ENCODE measurements at places on chromosomes 12 and 14.

DNA sequence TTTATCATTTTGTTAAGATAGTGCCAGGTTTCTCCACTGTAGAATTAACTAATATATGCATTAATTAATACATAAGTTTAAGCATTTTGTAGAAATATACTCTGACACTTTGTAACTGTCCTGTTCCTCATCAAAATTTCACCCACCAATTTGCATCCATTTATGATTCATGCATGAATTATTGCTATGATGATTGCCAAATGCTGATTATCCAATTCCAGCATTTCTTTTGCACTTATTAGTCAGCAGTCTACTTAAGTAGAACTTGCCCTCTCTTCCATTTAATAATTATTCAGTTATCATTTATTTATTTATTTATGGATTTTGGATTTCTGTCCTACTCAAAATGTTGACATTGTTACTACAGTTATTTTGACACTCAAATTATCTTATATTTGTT, 72.2 kb downstream of the SLC6A15 start:
- no peak for DNase-seq

DNA sequence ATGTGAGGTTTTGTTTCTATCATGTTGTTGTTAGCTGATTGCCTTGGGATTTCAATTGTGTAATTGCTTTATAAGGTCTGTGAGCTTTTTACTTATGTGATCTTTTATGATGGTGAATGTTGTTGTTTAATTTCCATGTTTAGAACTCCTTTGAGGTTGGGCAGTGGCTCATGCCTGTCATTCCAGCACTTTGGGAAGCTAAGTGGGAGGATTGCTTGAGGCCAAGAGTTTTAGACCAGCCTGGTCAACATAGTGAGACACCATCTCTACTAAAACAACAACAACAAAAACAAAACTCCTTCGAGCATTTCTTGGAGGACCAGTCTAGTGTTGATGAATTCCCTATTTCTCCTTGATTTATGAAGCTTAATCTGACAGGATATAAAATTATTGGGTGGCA, 102.1 kb upstream of the PMCH start:
- no peak for DNase-seq

DNA sequence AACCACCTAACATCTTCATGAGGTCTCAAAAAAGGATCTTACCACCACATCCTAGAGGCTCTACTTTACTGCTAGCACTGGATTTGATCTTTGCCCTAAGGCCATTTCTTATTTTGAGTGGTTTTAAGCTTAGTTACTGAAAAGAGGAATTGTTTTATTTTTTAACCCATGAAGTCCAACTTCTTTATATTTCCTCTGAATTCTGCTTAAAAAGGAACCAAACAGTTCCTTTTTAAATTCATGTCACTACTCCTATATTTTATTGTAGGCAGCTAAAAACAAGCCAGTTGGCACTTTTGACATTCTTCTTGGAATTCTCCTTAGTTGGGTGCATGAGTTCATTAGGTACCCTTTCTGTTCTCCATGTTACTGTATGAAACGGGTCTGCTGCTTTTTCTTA, 76.4 kb downstream of the FGD4 start:
- no peak for DNase-seq

- DNase-seq = no peak
Observed at GRCh38 chr12:110917467-110917866, 2.9 kb downstream of the MYL2 start.

- DNase-seq = no peak
Observed at GRCh38 chr14:54086767-54087166, 130.1 kb upstream of the BMP4 start.

- no peak for DNase-seq
Observed at GRCh38 chr14:61266891-61267740, 14.0 kb downstream of the TMEM30B start.

DNA sequence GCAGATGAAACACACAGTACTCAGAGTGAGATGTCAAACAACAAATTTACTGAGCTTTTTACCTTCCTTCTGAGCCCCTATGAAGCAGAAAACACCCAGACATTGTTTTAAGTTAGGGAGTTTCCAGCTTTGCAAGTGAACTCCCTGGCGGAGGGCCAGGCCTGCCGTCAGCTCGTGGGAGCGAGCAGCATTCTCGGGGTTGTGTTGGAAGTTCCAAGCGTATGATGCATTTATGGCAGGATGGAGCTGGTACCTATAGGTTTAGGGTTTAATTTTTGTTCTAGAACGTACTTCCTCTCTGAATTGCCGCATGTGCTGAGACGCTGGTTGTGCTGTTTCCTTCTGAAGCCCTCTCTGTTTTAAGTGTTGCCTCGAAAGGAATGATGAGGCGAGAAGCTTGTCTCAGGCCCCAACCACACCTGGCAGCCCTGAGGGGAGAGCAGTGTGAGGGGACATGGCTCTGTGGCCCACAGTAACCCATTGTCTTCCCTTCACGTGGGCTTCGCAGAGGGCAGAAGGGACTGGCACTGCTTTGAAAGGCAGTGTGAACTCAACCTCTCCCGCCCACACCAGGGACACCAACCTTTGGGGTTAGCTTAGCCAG, 76.6 kb downstream of the SSPN start:
- DNase-seq = no peak

- no peak for DNase-seq
Observed at GRCh38 chr12:129551441-129551840, 352.4 kb downstream of the TMEM132D start.

DNA sequence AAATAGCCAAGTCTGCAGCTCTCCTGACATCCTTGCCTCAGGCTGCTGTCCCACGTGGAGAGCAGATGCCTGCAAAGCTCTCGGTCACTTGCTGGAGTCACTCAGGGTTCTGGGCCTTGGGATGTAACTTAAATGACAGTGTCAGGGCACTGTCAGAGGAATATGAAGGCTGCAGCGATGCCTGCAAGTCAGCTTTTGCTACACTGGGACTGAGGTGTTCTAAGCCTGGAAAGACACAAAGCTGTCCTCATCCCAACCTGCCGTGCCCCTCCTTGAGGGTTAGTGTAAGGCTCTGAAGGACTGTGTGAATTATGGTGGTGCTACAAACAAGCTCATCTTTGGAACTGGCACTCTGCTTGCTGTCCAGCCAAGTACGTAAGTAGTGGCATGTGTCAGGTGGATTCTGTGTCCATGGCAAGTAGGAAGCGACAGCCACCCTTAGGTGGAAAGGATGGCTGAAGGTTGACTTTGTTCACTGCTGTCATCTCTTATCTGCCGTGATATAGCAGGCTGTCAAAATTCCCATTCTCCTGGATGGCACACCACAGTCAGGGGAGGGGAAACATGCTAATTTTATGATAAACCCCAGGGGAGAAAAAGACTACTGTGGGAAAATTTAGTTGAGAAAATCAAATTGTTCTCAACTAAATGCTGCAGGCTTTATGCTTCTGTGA, 79.9 kb downstream of the DAD1 start:
- DNase-seq = no peak

- no peak for DNase-seq
Observed at GRCh38 chr12:83470749-83471148, 784.0 kb downstream of the TMTC2 start.

DNA sequence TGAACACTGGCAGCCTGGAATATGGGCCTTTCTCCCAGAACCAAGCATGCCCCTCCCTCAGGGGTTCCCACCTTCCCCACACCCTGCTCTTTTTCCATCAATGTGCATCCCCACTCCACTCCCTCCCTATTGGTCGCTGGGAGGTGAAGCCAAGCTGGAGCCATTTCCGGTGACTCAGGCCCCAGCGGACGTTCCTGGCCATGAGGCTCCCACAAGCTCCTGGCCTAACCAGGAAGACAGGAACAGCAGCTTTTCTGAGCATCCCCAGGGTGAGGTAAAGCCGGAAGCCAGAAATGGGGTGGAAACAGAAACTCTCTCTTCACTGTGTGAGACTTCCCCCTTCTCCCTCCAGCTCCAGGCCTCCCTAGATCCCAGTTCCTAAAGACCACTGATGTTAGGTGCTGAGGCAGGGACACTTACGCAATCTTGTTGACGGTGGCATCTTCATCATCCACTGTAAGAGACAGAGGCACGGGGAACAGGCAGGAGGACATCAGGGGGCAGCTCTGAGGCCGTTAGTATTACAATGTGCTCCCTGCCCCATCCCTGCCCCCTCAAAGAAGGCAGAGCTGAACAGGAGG, 5.1 kb downstream of the LMBR1L start:
- DNase-seq = no peak

- DNase-seq = no peak
Observed at GRCh38 chr12:75103822-75104221, 105.8 kb downstream of the KCNC2 start.

- no peak for DNase-seq
Observed at GRCh38 chr14:105409364-105409763, 10.3 kb upstream of the MTA1 start.

DNA sequence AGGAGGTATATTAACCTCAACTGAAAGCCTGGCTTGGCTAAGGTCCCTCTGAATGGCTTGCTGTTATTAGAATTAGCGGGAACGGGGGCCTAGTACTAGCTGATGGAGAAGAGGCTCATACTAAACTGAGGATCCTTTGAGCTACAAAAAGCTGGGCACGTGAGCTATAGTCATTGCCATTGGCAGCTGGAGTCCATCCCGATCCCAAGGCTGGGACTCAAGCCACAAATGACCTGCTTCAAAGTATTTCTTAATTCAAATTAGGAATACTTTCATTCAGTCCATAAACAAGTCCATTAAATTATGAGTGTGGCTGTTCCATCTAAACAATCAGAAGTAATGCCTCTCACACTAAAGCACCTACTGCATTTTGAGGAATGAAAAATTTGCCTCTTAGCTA, 114.5 kb downstream of the DACT1 start:
- no peak for DNase-seq

DNA sequence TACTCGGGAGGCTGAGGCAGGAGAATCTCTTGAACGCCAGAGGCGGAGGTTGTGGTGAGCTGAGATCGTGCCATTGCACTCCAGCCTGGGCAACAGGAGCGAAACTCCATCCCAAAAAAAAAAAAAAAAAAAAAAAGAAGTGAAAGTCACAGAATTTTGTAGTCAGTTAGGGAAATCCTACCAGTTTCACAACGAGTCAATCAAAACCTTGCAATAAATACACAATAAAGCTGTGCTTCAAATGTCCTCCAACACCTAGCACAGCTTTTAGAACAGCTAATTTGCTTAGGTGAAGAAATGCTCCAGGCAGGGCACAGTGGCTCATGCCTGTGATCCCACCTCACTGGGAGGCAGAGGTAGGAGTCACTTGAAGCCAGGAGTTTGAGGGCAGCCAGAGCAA, 112.8 kb upstream of the ATF7IP start:
- no peak for DNase-seq

- DNase-seq = no peak
Observed at GRCh38 chr14:78173346-78174035, 3.3 kb downstream of the NRXN3 start.

DNA sequence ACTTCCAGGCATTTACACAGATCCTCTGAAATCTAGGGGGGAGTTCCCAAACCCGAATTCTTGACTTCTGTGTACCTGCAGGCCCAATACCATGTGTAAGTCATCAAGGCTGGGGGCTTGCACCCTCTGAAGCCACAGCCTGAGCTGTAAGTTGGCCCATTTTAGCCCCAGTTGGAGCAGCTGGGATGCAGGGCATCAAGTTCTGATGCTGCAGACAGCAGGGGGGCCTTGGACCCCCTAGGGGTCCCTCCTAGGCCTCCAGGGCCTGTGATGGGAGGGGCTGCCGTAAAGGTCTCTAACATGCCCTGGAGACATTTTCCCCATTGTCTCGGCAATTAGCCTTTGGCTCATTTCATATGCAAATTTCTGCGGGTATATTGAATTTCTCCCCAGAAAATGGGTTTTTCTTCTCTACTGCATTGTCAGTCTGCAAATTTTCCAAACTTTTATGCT, 59.5 kb downstream of the LRIG3 start:
- no peak for DNase-seq

DNA sequence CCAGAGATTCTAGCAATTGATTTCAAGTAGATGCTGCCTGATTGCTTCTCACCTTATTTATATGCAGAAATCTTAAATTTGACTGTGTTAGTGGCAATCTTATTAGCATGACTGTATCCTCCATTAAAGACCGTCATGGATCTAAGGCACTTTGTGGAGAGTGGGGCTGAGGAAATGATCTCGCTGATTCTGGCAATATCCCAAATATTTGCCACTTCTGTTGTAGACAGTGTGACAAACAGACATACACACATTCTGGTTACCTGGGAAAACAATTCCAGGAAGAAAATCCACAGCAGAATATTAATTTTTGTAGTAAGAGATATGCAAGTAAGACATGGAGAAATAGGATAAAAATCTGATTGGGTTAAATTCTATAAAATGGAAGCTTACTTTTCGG, 269.0 kb upstream of the G2E3 start:
- DNase-seq = no peak

DNA sequence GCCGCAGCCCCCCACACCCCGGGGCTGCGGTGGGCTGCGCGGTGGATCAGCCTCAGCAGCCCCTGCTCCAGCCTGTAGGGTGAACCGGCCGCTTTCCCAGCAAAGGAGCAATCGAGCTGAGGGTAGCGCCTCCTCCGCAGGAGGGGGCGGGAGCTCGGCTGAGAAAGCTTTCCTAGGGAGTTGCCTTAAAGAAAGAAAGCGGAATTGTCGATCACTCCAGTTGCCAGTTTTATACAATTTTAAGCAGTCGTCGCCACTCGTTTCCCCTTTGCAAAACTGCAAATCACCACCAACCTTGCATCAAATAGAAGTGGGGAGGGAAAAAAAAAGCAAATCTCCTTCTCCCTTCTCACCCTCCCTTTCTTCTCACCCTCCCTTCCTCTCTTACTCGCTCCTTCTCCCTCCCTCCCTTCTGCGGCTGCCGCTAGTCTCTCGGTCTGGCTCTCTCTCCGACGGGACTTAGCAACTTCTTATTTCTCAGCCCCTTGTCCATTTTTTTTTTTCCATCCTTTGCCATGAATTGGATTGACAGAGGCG, at the start of gene PDE3A:
Gene PDE3A (plus strand): TSS at position 424 of the 537 bp plus-strand sequence. CDS start 748 bp downstream, outside the sequence.
- DNase-seq = no peak

GRCh38 chr12:7112041-7112440, 3.0 kb upstream of the C1RL start:
- DNase-seq = no peak

DNA sequence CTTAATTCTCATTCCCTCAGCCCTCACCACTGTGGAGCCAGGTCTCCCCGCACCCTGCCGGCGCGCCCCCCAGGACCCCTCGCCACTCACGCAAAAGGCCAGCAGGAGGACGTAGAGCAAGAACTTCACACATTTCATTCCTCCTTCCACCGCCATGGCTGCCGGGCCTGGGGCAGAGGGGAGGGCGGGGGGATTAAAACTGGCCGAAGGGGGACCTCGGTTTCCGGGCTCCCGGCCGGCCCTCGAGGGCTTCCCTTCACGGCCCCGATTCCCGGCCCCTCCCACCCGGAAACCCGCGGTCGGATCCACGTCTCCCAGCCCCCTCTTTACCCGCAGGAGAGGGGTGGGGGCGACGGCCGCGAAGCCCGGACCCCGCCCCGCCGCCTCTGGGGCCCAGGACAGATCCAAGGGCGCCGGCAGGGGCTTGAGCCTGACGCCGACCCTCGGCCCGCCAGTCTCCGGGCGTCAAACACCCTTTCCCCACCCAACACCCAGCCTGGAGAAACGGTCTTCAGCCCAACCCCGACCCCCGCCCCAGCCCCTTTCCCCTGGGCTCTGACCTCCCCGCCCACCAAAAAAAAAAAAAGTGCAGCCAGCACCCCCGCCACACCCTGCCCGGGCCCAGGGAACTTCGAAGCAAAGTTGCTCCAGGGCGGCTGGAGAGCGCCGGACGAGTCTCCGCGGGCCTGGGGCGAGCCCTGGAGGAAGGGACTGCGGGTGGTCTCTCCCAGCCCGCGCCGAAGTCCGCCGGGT, 447 bp downstream of the CD63 start:
- DNase-seq = no peak

GRCh38 chr12:93042283-93042682, 113.2 kb upstream of the EEA1 start:
- no peak for DNase-seq
